ENCODE measurements at places on chromosomes 7 and 10. TPM values are rescaled to one million over a fixed set of nuclear protein-coding genes. Genes with fewer than 3 reads are reported as not detected.

CRYGN gene
- 0.16 TPM for total RNA-seq

TEX47 gene
- total RNA-seq, result not detected

PIP gene
- total RNA-seq, result not detected

IFIT5 gene
- total RNA-seq, result 34.9 TPM

C7orf57 gene
- total RNA-seq, result 0.21 TPM

ASAH2B gene
- total RNA-seq, result 5.2 TPM

OR6V1 gene
- not detected for total RNA-seq

CPN1 gene
- 0.16 TPM for total RNA-seq

DGKI gene
- total RNA-seq, result 13.3 TPM

COBL gene
- total RNA-seq, result 3.3 TPM

CNPY1 gene
- total RNA-seq, result 0.32 TPM

SH2D4B gene
- total RNA-seq, result 0.16 TPM

PTTG1IP2 gene
- total RNA-seq, result not detected

PRPS1L1 gene
- total RNA-seq, result not detected

NEUROD6 gene
- not detected for total RNA-seq

C10orf71 gene
- total RNA-seq, result 0.37 TPM

FAM25A gene
- total RNA-seq, result not detected
